Stimulated activated CD4-positive, alpha-beta T cell treated with anti-CD3 and anti-CD28 coated beads, Interleukin-1b, Interleukin-23, amount 100 ng/mL, for 1 hour (primary cell): ENCODE measurements at places on chromosomes 11 and 22.

GRCh38 chr22:25651332-25652085, 87.0 kb downstream of the GRK3 start:
- no peak for DNase-seq

- peak; percentile 19 for DNase-seq
These were observed 15.6 kb upstream of the DENND5A start for GRCh38 chr11:9280655-9281301.

DNA sequence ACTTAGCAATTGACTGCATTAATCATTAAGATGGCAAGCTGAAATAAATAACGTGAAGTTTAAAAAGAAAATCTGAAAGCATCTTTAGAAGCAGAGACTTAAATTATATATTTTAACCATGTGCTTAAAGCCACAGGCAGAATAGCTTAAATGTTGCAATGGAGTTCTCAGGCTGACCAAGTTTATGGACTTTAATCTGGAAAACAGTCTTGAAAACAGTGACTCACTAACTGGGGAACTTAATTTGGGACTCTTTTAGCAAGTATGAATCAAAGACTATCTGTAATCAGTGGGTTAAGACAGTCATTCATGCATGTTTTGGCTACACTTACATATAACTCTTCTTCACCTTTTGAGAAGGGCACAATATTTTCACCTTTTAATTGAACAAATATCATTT, 12.6 kb upstream of the GLYATL1 start:
- DNase-seq: no peak

- DNase-seq: no peak
These were observed 25.7 kb downstream of the USP28 start for GRCh38 chr11:113849713-113850112.

- no peak for DNase-seq
These were observed 539.3 kb downstream of the OPCML start for GRCh38 chr11:132992838-132993631.

DNA sequence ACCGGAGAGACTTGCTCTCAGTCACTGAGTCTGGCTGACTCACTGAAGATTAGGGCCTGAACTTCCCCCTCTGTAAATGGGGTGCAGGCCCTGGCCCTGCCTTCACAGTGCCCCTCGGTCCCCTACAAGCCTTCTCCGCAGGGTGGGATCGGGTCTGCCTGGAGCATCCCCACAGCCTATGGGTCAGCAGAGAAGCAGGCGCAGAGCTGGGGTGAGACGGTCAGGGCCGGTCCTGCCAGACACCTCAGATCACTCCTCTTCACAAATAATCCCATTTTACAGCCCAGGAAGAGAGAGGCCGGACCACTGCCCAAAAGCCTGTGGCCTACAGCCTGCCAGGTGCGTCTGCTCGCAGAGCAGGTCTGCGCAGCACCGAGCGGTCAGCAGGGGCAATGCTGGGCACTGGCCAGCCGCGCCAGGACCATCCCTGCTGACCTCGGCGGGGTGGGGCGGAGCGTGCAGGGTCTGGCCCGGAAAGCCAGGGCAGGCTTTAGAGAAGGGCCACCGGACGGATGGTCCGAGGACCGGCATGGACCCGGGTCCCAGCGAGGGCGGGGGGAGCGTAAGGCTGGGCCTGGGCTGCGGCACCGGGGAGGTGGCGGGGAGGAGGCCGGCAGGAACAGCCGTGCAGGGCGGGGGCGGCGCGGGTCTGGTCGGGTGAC, 522 bp upstream of the SEPTIN5 start:
- DNase-seq: no peak

DNA sequence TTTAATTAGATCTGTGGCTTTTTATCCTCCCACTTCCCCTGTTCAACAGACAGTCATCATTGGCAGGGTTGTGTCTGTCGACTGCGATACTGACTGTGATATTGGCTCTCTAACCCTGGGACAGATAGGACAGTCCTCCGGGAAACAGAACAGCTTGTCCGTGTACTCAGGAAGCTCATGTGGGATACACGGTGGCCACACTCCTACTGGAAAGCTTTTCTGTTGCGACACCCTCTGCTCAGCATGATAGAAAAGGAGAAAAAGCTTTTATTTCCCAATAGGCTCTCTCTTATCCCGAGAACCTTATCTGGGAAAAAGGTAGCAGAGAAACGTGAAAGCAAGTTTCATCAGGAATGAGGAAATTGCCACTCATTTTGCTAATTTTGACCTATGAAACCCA, 60.4 kb upstream of the HSPA8 start:
- DNase-seq: no peak

DNA sequence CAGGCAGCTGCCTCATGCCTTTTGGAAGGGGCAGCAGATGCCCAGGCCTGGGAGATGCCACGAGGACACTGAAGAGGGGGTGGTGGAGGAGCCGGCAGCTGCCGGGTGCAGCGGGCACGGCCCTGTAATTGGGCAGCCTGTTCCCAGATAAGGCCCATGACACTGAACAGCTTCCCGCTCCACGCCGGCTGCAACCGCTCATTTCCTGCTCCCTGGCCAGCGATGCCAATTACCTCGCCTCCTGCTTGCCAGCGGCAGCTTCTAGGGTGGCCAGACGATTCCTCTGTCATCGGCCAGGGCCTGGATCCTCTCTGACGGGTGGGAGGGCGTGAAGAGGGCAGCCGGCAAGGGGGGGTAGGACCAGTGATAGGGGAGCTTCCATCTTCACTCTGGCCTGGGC, 22.8 kb downstream of the FLRT1 start:
- no peak for DNase-seq

DNA sequence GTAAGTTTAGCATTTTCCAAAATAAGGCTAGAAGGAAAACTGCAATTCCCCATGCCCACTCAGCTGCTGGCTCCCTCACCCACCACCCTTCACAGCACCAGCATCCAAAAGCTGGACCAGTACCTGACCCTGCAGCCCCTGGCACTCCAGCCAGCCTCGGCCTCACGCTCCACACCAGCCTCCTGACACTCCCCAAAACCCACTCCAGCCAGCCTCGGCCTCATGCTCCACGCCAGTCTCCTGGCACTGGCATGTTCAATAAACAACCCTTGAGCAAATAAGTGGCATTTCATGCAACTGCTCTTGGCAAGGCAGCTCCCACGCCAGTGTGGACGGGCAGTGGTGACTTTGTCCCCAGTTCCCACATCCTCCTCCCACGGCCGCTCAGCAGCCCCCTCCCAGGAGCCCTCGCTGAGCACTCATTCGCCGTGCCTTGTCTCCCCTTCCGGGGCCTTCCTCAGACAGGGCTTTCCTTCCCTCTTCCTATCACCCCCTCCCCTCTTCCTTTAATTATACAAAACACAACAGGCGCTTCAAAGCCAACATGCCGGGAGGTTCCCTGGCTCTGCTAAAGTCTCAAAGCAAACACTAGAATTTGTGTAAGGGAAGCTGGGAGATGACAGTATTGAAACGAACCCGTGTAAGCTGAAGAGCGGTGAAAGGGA, 6.8 kb downstream of the TOLLIP start:
- DNase-seq: no peak

GRCh38 chr11:76107971-76108370, 98.3 kb downstream of the WNT11 start:
- DNase-seq: no peak

GRCh38 chr11:122159173-122159721, 43.2 kb upstream of the BLID start:
- DNase-seq: no peak

- no peak for DNase-seq
These were observed 14.8 kb downstream of the SHISA8 start for GRCh38 chr22:41899992-41900651.

DNA sequence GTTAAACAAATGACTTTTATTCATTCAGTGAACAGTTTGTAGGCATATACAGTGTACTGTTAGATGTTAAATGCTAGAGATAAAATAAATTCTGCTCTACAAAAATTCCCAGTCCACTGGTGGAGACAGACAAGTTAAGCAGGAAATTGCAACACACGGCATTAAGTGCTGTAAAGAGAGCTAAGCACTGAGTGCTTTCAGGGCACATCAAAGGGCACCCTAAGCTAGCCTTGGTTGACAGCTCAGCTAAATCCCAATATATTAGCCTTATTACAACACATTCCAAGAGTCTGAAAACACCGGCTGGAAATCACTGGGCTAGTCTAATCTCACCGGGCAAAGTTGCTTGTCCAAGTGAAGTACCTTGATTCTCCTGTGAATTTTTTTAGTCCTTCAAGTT, 55.1 kb downstream of the NOX4 start:
- DNase-seq: no peak

DNA sequence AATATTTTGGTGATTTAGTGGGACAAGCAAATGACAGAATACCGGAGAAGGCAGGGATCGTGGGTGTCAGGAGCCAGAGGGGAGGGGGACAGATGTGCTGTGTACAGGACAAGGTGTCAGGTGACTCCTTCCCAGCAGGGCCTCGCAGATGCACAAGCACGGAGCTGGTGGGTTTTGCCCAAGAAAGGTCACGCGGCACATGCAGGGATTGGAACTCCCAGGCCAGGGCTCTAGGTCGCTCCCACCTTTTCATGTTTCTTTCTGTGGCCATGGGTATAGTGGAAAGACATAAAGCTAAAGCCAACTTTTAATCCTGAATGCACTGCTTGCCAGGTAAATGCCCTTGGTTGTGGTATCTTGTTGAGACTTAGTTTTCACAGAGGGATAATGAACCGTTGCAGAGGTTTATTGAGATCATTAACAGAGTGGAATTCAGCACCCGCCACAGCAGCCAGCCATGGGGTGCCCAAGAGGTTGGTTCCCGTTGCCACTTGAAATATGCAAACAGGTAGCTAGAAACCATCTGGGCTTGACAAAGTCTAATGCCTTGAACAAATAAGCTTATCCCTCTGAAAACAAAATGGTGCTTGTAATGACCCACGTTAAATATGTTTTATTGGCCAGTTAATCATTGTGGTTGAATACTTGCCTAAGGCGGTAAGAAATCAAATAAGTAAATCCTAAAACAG, 10.1 kb downstream of the C22orf23 start:
- DNase-seq: no peak

DNA sequence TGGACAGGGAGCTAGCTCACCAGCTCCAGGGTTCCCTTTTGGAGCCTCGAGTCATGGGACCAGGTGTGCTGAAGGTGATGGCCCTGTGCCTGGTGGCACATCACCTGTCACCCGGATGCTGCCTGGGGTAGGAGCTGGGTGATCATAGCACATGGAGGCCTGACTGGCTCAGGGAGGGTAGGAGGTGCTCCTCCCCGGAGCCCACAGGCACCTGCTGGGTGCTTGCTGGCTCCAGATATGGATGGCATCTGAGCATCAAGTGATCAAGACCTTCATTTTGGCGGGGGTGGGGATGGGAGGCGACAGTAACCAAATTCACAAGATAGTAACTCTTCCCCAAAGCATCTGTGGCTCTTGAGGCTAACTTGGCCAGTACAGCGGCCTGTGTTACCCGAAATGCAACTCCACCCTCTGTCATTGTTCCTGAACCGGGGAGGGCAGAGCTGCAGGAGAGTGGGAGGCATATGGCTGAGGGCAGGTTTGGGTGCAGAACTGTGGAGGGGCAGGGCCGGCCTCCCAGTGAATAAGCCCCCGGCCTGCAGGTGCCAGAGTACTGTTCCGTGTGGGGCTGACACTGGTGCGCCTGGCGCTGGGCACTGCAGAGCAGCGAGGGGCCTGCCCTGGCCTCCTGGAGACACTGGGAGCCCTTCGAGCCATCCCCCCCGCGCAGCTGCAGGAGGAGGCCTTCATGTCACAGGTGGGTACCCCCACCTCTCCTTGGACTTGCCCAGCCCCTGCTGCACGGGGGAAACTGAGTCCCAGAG, 4.7 kb downstream of the TBC1D10C start:
- no peak for DNase-seq

- no peak for DNase-seq
These were observed 140.1 kb downstream of the TRIM44 start for GRCh38 chr11:35802672-35803071.

- no peak for DNase-seq
These were observed 8.8 kb upstream of the PRG2 start for GRCh38 chr11:57399221-57399620.
